ENCODE measurements at places on chromosomes 7 and 10.

GRCh38 chr10:29748109-29748650 lies 113.4 kb upstream of the SVIL start:
- no peak for DNase-seq

- DNase-seq = no peak
Measured at GRCh38 chr10:110522365-110522988, 24.8 kb downstream of the DUSP5 start.

- DNase-seq = peak; percentile 39
Measured at GRCh38 chr7:100465702-100466311, 1.7 kb upstream of the SPACDR start.

- DNase-seq = no peak
Measured at GRCh38 chr7:137203351-137203750, 140.2 kb downstream of the PTN start.

DNA sequence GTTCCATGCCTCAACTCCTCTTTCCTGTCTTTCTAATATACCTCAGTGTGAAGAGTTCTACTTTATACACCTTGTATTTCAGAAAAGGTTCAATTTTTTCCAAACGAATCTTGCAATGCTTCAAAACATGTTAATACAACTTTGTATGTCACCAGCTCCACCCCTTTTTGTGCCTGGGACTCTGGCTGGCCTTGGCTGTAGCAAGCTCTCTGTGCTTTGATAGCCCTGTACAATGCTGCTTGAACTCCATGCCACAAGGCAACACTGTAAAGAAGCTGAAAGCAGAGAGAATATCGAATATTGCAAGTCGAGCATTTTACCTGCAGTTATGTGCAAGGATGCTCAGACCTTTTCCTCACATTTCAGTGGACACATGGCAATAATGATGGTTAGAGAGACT lies 52.5 kb downstream of the PANK1 start:
- DNase-seq = no peak

GRCh38 chr7:7969306-7970236 lies 975 bp downstream of the GLCCI1 start:
- DNase-seq = peak; percentile 71

- DNase-seq = no peak
Measured at GRCh38 chr7:30119890-30120577, 14.8 kb upstream of the MTURN start.

DNA sequence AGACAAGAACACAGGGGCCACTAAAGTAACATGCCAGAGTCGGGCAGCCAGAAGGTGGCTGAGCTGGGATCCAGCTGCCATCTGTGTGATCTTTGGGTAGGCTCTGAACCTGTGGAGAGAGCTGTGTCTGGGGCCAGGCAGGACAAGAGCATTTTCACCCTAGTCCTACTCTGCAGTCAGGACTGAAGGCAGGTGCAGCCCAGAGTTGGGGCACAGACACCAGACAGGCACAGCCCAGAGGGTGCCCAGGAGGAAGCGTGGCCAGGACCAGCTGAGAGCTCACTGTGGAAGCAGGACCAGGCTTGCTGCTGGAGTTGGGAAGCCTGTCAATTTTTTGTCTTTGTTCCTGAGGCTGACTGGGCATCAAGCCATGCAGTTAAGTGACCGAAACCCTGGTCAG lies 113.6 kb downstream of the ADCY1 start:
- no peak for DNase-seq

DNA sequence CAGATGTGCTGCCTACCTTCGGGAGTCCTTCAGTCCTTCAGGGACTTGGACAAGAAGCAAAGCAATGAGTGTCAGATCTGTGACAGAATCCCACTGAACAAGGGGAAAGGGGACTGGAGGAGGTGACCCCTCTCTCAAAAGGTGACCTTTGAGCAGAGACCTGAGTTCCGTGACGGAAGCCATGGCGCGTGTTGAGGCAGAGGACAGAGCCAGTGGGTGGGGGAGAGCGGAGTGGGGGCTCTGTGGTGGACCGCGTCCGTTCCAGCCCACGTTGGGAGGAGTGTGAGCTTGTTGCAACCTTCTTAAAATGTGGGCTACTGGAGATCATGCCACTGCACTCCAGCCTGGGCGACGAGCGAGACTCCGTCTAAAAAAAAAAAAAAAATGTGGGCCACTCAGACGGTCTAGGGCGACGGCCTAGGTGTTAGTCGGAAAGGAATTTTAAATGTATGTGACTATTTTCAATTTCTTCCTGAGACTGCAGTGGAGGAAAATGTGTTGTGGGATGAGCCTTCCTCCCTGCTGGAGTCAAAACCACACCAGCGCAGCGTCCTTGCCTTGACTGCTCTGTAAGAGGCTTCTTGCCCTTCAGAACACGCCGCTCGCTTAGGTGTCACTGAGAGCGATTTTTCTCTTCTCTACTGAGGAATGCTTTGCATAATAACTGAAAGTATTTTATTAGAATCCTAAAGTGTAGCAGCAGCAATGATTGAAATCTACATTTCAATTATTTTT lies 272.7 kb downstream of the CELF2 start:
- no peak for DNase-seq

DNA sequence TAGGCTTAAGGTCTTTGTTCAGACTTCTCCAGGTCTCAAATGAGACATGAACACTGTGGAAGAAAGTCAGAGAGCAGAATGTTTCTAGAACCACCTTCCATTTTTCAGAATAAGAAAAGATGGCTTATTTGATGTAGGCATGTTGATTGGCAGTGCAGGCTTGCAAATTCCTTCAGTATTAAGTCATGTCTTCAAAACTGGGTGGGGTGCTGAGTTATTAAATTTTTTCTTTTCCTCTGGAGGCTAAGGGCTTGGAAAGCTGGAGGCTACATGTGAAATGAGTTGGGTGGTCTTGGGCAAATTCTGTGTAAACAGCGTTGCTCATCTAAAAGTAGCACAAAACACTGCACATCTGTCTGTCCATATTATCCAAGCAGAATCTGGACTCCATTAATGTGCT lies 62.8 kb downstream of the PRTFDC1 start:
- DNase-seq = no peak

GRCh38 chr7:111027396-111027795 lies 63.5 kb upstream of the LRRN3 start:
- DNase-seq = no peak

DNA sequence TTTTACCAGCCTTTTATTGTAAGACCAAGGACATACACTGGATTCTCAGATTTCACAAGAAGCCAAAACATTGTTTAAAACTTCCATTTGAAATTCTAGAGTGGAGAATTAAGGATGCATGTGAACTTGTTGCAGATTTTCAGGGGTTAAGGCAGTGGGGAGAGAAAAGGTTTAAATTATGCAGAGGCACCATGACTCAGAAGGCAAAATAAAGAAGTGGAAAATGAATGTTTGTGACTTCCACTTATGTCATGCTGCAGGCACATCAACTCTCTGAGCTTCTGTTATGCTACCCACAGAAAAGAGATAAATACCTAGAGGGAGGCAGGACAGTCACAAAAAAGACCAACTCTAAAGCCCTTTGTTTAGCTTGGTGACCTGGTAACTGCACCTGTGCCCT lies 84.4 kb upstream of the BET1 start:
- no peak for DNase-seq

GRCh38 chr7:143320620-143321019 lies 4.7 kb downstream of the CLCN1 start:
- no peak for DNase-seq

- no peak for DNase-seq
Measured at GRCh38 chr10:34696423-34696822, 118.7 kb downstream of the PARD3 start.

DNA sequence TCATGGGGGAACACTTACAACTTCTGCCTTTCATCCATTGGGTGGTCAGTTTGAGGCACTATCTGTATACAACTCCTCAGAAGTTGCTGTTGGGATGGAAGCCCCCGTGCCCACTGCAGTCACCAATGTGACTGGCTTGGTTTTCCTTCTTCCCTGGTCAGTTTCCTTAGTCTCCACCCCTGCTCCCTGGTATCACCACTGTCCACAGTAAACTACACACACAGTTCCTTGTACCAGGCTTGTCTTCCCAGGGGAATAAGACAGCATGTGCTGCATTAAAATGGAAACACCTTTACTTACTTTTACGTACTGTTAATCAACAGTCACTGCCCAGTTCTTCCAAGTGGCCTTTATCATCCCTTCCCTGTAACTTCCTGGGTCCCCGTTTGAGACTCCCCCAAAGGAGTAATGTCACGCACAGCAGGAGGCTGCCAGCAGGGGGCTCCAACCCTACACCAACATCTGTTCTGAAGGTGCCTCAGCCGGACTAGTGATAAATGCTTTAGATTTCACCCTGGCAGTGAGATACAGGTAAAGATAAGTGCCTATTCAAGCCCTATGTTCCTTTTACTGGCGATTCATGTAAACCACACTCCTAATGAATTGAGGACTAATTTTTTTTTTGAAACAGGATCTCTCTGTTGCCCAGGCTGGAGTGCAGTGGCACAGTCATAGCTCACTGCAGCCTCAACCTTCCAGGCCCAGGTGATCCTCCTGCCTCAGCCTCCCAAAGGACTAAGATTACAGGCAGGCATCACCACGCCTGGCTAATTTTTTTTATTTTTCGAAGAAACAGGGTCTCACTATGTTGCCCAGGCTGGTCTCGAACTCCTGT lies 45.3 kb upstream of the PIK3AP1 start:
- DNase-seq = peak; percentile 41

DNA sequence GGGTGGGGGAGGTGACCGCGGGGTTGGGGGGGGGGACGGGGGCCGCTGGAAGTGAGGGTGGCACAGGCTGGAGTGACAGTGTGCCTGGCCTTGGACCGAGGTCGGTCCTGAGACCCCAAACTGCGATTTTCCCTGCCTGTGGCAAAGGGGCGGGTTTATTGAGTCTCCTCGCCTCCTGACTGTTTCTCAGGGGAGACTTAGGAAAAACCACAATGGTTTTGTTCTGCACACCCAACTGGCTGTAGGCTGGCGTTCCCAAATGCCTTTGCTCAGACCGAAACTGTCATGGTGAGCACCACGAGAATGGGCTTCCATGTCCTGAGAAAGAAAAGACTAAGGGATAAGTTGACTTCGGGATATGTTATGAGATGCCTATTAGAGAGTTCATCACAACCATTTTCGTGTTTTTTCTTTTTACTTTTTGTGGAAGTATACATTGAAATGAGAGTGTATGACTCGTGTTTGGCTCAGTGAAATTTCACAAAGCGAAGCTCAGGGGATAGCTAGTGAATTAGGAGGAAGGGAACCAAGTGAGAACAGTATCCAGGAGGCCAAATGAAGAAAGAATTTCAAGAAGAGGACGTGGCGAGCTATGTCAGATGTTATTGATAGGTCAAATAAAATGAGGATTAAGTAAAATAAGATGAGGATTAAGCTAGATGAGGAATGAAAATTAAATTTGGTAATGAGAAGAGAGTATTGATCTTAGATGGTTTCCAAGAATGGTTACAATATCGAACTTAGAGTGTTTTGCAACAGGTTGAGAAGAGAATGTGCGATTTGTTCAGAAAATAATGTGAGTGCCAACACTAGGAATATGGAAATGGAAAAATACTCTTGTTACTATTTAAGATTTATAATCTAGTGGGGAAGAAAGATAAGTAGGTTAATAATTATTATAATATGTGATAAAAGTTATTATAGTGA lies 918 bp downstream of the NET1 start:
- no peak for DNase-seq

- no peak for DNase-seq
Measured at GRCh38 chr10:31099094-31099493, 67.4 kb upstream of the ZNF438 start.

DNA sequence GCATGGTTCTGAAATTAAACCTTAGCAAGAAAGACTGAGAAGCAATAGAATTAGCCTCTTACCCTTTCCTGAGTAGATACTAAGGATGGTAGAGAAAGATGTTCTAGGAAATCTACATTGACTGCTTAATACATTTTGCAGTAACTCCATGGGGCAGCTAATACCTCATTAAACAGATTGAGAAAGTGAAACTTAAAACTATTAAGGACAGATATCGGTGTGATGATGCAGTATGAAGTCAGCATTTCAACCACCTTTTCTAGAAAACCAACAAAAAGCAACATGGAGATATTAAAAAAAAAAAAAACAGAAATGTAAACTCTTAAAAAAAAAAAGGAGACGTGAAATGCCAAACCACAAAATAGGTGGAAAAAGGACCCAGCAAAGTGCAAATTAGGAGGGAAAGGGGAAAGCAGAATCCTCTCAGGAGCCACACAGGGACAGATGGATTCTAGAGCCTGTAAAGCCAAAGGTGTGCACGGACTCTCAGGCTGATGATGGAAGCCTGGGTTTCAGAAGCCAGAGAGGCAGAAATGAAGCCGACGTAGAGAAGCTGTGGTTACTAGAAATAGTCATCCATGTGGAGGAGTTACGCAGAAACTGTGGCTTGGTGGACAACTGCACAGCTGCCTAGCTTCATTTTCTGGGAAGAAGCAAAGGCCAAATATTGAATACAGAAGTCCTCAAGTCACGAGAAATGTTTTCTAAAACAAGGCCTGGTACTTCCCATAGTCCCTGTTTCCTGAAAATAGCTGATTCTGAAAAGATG lies 38.1 kb upstream of the GPR141 start:
- no peak for DNase-seq

- DNase-seq = no peak
Measured at GRCh38 chr10:114288424-114289095, 49.5 kb downstream of the VWA2 start.

GRCh38 chr7:4809666-4810065 lies 34.2 kb downstream of the AP5Z1 start:
- DNase-seq = no peak

DNA sequence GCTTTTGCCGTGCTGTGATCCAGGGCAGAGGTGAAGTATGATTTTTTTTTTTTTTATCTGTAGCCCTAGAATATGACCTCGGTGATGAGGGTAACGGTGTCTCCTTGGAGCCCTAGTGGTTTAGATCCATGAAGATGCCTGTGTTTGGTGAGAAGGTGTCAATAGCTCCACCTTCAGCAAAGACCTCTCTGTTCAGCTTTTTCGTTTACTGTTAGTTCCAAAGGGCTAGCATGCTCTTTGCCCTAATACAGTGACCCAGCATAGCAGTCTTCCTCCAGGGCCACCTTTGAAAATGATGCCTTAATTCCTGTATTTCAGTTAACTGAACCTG lies 746 bp upstream of the MRPS16 start:
- no peak for DNase-seq

- DNase-seq = no peak
Measured at GRCh38 chr7:138297526-138297925, 162.5 kb upstream of the TRIM24 start.

- DNase-seq = no peak
Measured at GRCh38 chr10:112466802-112467201, 19.8 kb downstream of the VTI1A start.

DNA sequence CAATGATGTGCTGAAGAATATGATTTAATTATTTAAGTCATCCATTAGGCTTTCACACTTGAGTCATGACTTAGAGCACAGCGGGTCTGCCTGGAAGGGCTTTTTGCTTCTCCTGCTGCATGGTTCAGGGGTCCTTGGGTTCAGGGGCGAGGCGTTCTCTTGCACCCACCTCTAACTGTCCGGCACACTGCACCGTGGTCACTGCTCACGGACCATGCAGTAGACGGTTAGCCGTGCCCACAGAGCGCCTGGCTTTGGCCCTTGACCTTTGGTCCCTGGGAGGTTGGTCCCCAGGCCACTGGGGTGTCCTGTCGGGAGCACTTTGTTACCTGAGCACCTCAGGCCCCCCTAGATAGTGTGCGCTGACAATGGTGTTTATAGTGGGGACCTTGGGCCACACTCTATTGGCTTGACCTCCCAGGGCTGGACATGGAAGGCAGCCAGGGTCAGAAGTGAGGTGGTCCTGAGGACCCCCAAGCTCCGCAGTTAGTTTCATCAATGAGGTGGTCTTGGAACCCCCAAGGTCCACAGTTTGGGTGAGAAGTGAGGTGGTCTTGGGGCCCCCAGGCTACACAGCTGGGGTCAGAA lies 110.6 kb downstream of the ACTR3B start:
- DNase-seq = no peak

- DNase-seq = no peak
Measured at GRCh38 chr10:44357023-44357540, 27.8 kb downstream of the CXCL12 start.
